ENCODE measurements at places on chromosomes 4 and X.
A peak's percentile ranks its signal among the peaks of the same experiment; 100 is the strongest.

DNA sequence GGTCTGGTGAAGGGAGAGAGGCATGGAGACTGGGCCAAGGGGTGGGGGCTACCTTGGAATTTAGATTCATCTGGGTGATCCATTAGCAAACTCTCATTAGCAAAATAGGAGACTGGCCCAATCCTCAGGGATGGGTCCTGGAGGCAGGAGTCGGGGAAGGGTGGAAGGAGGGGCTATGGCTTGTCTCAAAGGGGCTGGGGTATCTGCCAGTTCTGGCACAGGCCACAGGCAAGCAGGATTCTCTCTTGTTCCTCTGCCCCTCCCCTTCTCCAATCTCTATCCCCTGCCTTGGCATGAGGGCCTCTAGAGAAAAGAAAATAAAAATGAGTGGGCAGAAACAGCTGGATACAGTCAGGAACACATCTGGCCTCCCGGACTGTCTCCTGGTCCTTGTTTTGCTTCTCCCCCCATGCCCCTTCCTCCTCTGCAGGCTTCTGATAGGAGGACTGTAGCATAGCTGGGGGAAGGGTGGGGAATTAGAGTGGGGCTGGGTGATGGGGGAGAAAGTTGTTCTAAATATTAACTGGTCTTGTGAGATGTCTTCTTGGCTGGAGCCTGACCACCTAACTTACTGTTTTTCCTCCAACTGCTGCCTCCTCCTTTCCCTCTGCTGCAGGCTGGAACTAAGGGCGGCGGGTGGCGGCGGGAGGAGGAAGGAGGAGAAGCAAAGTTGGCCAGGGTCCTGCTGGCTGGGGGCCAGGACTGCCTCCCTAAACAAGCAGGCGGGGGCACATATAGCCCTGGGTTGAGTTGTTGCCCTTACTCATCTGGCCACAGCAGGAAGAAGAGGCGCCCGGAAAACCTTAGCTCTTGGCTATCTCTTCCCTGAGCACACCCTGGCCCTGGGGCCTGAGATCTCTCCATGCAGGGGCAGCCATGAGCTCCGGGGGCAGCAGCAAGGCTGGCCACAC lies 53.3 kb upstream of the LAS1L start:
- DNase-seq = peak; percentile 91

GRCh38 chr4:76203541-76203940 lies 10.1 kb downstream of the SCARB2 start:
- DNase-seq = no peak

GRCh38 chr4:133968174-133968573 lies 233.4 kb downstream of the PABPC4L start:
- DNase-seq = no peak

DNA sequence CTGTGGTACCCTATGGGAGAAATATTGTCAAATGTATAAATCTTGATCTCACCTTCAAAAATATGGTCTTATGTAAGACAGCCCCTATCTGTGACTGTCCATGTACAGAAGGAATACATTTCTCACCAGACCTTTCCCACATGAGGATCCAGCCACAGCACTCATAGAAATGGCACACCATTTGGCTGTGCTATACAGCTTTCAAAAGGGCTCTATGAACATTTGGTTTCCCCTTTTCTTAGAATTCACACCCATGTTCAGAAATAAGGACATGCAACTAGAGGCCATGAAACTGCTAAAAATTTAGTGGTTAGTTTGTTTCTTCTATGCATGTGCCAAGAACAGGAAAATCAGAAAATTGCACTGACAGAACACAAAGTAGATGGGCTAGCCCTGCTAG lies 62.7 kb downstream of the ANTXR2 start:
- DNase-seq = peak; percentile 65

DNA sequence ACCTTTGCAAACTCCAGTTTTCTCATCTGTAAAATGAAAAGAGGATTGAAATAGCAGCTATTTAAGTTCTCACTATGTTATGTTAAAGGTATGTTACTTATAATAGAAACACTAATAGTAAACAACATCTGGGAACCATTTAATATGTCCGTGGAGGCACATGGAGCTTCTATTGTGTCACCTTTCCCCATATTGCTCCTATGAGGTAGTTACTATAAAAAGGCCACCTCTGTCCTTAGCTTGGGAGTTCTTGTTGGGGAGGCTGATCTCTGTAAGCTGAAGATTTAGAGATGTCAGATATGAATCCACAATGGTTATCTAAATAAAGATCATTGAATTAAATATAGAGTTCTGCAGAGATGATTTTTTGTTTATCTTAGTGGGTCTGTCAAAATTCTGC lies 125.2 kb downstream of the FHIP1A start:
- no peak for DNase-seq

DNA sequence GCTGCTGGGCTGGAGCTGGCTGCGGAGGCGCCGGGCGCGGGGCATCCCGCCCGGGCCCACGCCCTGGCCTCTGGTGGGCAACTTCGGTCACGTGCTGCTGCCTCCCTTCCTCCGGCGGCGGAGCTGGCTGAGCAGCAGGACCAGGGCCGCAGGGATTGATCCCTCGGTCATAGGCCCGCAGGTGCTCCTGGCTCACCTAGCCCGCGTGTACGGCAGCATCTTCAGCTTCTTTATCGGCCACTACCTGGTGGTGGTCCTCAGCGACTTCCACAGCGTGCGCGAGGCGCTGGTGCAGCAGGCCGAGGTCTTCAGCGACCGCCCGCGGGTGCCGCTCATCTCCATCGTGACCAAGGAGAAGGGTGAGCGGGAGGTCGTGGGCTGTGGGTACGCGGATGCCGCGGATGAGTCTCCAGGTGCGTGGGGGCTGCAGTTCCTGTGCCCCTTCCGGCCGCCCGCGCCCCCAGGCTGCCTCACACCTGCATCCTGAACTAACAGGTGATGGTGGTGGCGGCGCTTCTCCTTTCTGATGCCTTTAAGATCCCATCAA lies 499 bp downstream of the CYP2U1 start:
- DNase-seq = peak; percentile 15

- no peak for DNase-seq
Observed at GRCh38 chrX:38312436-38312835, 14.9 kb downstream of the RPGR start.

GRCh38 chr4:10050261-10050661 lies 29.0 kb upstream of the SLC2A9 start:
- DNase-seq = no peak

DNA sequence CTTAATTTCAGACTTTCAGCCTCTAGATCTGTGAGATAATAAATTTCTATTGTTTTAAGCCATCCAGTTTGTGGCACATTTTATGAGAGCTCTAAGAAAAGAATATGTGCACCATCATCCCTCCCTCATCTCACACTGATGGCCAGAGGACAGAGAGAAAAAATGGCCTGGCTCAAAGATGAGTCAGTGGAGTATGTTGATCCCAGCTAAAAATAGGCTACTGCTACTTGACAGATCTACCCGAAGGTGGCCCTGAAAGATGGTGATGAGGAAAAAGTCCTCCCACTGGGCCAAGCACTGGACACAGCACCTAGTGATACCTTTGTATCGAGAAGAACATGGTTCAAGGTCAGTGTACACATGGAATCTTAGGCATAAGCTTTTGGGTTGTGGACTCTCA lies 38.2 kb upstream of the DCTD start:
- no peak for DNase-seq

DNA sequence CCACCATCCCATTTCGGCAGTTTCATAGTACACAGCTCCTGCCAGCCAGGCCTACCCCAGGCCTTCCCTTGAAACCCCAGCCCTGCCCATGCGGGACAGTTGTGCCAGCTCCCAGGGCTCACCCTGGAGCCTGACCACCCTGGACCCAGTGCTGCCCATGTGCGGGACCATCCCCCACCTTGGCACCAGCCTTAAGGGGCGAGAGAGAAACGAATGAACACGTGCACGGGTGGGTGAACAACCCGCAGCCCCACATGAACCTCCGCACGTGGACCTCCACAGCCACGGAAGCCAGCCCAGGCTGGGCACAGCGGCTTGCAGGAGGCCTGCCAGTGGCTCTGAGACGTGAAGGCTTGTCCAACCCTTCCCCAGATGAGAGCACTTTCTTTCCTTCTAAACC lies 76.0 kb upstream of the MXD4 start:
- no peak for DNase-seq

DNA sequence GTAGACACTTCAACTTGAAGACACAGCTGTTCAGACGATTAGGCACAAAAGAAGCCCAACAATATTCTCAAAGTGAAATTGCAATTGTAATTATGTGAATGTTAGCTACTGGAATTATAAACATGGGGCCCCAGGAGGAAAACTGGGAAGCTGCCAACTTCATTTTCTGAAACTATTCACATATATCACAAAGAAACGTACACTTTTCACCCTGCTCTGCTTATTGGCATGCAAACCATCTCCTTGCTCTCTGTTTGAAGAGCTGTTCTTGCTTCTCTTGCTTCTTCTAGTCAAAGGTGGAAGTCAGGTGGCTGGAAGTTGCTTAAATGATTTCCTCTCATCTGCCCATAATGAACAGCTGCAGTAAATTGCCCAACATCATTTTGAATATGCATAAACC lies 320.1 kb downstream of the CFAP299 start:
- DNase-seq = peak; percentile 0

- no peak for DNase-seq
Observed at GRCh38 chrX:133402830-133403625, 12.3 kb downstream of the GPC4 start.

- no peak for DNase-seq
Observed at GRCh38 chr4:8101213-8102075, 57.2 kb downstream of the ABLIM2 start.

DNA sequence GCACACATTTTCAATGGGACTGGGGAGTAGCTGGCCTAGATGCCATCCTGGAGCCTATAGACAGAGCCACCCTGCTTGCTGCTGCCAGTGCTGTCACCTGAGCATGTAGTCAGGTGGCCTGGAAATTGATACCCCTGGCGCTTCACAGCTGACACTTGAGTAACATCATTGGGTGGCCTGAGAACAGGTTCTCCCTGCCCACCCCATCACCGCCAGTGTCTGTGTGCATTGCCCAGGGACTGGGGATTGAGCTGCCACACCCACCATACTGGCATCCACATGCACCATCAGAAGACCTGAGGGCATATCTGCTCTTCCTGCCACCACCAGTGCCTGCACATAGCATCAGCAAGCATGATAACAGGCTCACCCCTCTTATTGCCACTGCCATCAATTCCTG lies 1142.9 kb upstream of the PABPC4L start:
- no peak for DNase-seq

DNA sequence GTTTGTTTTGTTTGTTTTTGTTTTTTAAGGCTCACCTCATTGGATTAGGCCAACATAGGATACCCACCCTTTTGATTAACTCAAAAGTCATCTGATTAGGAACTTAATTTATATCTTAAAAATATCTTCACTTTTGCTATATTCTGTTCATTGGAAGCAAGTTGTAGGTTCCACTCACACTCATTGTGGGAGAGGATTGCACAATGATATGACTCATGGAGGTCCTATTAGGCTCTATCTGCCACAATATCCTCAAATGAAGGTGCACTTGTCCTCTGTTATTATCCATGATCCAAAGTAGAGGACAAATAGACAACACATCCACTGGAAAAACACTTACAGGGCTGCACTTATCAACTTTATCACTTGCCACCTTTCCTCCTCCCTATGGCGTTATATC lies 60.5 kb upstream of the ADAMTS3 start:
- no peak for DNase-seq

GRCh38 chr4:112196461-112196860 lies 35.1 kb upstream of the AP1AR start:
- DNase-seq = no peak

- DNase-seq = no peak
Observed at GRCh38 chrX:64334467-64334866, 60.8 kb downstream of the MTMR8 start.

GRCh38 chr4:158823461-158823873 lies 54.6 kb downstream of the FNIP2 start:
- no peak for DNase-seq

DNA sequence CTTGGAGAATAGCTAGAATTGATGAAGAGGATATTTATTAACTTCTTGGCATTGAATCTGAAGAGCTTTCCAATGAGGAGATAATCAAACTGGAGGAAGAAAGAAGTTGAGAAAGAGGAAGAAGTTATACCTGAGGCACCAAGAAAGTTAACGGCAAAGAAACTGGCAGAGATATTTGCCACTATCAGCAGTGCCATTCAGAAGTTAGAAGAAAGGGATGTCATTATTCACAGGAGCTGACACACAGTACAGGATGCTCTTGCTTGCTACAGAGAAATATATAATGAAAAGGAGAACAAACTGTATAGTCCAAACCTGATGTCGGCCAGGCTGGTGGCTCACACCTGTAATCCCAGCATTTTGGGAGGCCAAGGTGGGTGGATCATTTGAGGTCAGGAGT lies 64.5 kb downstream of the MCUB start:
- no peak for DNase-seq

GRCh38 chr4:188030401-188030800 lies 34.8 kb downstream of the ZFP42 start:
- DNase-seq = no peak

GRCh38 chr4:6619116-6619465 lies 21.4 kb upstream of the MRFAP1 start:
- no peak for DNase-seq

DNA sequence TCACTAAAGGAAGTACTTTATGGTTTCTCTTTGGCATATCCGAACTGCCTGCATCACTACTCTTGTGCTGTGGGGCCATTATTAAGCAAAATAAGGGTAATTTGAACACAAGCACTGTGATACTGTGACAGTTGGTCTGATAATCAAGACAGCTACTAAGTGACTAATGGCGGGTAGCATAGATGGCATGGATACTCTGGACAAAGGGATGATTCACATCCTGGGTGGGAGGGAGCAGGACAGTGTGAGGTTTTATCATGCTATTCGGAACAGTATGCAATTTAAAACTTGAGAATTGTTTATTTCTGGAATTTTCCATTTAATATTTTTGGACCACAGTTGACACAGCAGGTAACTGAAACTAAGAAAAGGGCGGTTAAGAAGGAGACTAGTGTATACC lies 52.6 kb upstream of the CITED1 start:
- no peak for DNase-seq

DNA sequence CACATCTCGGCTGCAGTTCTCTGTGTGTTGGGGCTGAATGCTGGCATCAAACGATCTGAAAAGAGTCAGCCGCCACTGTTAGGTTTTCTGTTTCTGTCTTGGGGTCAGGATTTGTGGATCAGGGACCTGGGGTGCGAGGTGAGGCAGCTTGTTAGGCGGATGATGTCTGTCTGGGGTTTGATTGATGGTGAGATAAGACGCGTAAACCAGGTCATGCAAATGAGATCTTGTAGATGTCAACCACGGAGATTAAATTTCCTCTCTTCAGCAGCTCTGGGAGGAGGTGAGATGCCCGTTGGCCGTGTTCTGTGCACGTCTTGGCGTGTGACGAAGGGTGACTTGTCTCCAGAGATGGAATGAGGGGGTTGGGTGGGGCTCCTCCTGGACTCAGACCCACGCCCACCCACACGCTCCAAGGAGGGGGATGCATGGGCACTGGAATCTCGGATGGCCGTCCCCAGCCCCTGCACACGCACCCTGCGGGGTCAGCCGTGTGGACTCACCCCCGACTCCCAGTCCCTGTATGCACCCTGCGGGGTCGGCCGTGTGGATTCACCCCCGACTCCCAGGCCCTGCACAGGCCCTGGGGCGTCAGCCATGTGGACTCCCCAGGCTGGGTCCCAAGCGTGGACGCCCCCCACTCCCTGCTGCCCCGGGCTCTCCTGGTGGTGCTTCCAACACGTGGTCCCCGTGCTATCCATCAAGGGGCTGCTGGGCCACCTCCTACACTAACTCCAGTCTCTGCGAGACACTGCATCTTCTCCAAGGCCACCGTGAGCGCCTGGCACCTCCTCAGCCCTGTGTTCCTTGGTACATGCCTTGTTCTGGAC lies 16.0 kb upstream of the UVSSA start:
- no peak for DNase-seq
